Lower lobe of right lung (tissue), 2 donors: ENCODE measurements at places on chromosomes 16 and 17.

- DNase-seq = no peak
Observed at GRCh38 chr17:47615766-47616424, 33.8 kb upstream of the KPNB1 start.

DNA sequence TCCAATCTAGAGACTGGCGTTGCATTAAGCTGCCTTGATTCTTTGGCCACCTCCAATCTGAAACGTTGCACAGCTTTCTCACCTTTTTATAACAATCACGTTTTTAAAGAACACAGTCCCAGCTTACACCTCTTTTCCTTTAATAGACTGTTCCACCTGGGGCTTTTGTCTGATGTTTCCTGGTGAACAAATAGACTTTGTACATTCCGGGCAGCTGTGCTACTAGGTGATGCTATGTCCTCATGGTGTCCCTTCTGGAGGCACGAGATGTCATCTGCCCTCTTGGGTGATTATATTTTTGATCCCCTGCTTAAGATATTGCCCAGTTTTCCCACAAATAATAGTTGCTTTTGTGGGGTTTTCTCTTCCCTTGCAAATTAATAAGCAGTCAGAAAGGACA, 225.5 kb downstream of the SOX9 start:
- no peak for DNase-seq

DNA sequence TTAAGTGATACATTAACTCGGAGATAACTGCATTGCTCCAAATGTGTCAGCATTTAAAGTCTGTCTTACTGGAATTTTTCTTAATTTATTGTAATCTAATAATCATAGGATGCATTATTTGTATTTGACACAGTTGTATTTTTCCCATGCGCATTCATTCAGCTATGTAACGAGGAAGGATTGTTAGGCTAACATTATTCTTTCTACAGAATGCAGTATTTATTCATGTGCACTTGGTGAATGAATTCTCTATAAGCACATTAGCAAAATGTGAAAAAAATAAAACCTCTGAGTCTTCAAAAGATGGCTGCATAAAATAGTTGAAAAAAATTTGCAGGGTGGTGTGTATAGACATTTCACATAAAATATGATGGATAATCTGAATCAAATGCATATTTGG, 168.6 kb downstream of the CNTNAP4 start:
- no peak for DNase-seq

GRCh38 chr16:28112908-28113307, 49.4 kb upstream of the GSG1L start:
- no peak for DNase-seq

GRCh38 chr17:19867079-19867328, 732 bp downstream of the ULK2 start:
- DNase-seq = peak; percentile 83

GRCh38 chr16:88830258-88830657, 18.5 kb upstream of the APRT start:
- DNase-seq = no peak

DNA sequence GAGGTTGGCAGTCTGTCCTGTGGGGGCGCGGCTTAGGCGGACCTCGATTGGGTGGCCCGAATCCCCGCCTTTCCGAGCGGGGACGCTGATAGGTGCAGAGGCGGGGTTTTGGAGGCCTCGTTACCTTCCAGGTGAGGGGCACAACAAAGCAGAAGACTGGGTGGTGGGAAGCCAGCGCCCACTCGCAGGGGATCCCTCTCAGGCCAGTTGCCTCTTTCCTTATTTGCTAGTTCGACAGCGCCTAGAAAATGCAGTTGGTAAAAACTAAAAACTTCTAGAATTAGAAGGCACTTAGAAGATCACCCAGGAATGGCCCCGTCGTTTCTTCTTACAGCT, 730 bp downstream of the KAT7 start:
- no peak for DNase-seq

- no peak for DNase-seq
Observed at GRCh38 chr16:52690468-52690867, 143.5 kb upstream of the TOX3 start.

GRCh38 chr17:50192144-50192617, 9.2 kb downstream of the COL1A1 start:
- DNase-seq = no peak

DNA sequence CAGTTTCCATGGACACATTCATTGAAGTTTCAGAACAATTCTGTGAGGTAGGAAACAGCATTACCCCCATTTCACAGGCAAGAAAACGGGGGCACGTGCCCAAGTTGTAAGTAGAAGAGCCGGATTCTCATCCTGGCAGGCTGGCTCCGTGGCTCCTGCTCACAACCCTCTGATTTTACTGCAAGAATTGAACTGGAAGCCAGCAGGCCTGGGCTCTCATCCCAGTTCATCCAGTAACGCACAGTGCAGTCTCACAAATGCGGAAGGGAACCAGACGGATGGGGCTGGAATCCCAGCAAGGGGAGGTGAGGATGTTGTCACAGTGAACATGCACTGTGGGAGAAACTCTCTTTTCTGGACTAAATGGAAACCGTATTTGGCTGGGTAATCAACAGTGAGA, 40.7 kb upstream of the DOC2B start:
- DNase-seq = no peak

GRCh38 chr17:78272914-78273258, 41.5 kb downstream of the TMEM235 start:
- DNase-seq = no peak

GRCh38 chr16:46743232-46743719, 4.9 kb downstream of the MYLK3 start:
- DNase-seq = no peak

- no peak for DNase-seq
Observed at GRCh38 chr16:55778757-55779156, 54.1 kb downstream of the CES1 start.

DNA sequence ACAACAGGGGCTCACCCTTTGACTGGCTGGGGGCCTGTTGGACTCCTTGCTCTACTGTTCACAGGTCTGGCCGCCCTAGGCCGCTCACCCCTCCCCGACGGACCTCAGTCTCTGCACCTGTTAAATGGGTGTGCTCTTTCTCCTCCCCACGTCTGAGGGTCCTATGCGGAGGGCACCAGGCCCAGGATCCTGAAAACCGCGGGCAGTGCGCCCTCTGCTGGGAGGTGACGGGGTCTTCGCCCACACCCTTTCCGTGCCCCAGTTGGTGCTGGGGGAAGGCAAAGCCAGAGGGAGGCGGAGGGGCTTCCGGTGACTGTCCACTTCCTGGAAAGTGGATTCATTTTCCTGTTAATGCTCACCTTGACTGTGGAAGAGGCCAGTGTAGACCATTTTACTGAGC, 1010.9 kb downstream of the KCNJ18 start:
- DNase-seq = no peak
